ENCODE measurements at places on chromosomes 12 and 14. TPM values are rescaled to one million over a fixed set of nuclear protein-coding genes. Genes with fewer than 3 reads are reported as not detected.

DNA sequence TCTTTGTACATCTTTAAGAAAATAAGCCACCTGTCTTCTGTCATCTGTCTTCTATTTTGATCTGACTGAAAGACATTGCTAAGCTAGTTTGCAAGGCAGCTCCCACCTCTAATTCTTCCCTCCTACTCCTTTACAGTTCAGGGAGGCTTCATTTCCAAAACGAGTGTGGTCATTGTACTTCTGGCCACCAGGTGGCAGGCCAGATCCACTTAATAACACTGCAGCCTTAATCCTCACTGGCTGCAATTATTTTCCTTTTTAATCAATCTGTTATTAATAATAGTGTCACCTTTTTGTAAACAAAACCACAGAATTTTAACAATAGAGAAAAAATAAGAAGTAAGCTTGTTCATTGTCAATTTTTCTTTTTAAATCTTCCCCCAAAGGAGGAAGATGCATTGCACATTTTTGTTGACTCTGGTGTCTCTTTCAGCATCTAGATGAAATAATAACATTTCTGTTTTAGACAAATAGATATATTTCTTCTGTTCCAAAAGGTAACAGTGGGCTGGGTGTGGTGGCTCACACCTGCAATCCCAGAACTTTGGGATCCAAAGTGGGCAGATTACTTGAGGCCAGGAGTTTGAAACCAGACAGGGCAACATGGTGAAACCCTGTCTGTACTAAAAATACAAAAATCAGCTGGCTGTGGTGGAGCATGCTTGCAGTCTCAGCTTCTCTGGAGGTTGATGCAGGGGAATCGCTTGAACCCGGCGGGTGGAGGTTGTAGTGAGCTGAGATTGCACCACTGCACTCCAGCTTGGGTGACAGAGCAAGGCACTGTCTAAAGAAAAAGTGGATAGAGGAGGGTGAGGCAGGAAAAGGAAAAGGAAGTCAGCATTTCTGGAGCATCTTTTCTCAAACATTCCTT, 23.3 kb downstream of the GABARAPL1 start:
- no peak for DNase-seq

- no peak for DNase-seq
Observed at GRCh38 chr14:77092676-77093075, 5.4 kb upstream of the CIPC start.

DNA sequence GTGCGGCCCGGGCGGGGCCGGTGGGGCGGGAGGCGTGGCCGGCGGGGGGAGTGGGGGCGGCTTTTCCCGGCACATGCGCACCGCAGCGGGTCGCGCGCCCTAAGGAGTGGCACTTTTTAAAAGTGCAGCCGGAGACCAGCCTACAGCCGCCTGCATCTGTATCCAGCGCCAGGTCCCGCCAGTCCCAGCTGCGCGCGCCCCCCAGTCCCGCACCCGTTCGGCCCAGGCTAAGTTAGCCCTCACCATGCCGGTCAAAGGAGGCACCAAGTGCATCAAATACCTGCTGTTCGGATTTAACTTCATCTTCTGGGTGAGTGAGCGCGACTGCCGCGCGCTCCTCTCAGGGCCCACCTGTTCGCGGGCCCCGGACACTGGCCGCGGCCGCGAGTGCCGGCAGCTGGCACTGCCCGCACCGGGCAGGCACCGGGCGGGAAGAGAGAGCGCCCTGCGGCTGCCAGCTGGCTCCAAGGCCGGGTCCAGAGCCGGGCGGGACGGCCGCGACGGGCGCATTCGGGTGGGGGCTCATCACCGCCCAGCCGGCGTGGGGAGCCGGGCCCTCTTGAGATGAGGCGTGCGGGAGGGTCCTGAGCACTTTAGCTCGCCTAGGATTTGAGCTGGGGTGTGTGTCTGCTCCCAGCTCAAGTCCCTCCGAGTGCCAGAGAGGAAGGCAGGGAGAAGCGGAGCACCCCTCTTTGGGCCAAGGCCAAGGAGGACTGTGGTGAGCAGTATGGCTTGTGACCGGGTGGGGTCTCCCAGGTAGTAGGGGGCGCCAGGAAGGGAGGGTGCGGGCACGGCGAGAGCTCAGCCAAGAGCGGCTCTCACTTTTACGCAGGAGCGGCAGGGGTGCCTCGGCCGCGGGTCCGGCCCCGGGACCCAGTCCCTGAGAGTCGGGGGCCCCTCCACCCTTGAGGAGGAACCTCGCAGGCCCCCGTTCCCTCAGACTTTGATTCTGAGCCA, at the start of gene CD9:
CD9 (plus strand) TSS at position 145 of the 957 bp plus-strand sequence; CDS start at position 245, 100 bp downstream.
- DNase-seq = no peak

The GNB3 gene
- total RNA-seq = 1.6 TPM

The VWF gene
- not detected for total RNA-seq

- no peak for DNase-seq
Observed at GRCh38 chr12:45186762-45187161, 29.1 kb upstream of the ANO6 start.

DNA sequence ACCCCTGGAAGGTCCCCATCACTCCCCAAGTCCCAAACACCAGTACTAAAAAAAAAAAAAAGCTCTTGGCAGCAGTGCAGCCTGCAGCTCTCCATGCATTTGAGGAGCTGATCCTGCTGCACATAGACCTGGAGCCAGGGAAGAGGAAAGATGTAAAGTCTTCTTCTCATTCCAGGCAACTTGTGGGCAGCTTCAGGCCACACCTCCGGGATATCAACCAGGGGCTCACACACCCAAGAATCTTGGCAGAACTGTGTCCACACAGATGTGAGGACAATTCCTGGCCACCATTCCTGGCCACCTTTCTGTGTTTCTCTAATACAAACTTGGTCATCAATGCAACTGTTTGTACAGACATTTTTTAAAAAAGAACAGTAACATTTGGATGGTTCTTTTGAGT, 72.7 kb downstream of the TMEM132C start:
- DNase-seq = no peak

The GALNT16 gene
- 12.6 TPM for total RNA-seq

DNA sequence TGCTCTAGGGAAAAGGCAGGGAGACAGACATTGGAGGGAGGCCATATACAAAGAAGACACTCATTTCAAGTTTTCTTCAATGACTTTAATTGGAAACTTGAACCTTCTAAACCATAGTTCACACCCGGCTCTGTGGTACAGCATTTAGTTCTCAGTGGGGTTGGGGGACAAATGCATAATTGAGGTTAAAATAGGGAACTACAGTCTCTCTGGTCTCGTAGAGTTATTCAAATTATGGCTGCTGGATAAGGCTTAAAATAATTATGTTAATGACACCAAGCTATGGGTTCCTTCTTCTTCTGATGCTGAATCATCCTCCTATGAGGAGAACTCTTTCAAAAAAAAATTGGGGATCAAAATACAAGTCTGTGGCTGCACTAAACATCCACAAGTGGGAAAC, 3.8 kb upstream of the RPAP3 start:
- no peak for DNase-seq
